NCI-H2171 treated with DMSO at 0.1 percent for 48 hours (cell line): ENCODE measurements at places on chromosomes 11 and 22.

DNA sequence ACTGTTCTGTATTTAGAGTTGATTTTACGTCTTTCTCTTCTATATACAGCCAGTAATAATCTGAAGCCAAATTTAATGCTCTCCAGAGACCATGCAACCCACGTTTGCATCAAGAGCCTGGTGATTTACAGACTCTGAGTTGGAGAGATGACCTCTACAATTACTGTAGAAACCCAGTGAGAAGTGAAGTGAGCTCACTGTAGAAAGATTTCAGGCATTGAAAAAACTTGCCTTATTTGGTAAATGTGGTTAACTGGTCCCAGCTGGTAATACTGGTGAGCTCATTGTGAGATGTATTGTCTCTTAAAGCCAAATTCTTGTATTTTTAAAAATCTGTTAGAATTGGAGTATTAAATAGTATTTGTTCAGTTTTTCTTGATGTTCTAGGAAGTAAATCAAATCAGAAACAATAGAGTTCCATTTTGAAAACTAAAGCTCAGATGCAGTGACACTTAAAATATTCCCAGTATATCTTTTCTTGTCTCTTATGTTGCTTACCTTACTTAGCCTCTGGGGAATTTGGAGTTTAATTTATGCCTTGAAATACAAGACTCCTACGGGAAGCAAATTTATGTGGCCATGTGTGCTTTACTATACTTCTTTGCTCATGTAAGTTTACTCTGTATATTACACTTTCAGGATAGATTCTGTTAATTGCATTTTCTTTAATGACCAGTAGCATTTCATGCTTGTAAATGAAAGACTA, 189.9 kb downstream of the ARHGAP42 start:
- DNase-seq: peak; percentile 23

GRCh38 chr22:17431179-17431578, 61.9 kb downstream of the CECR2 start:
- DNase-seq: no peak

DNA sequence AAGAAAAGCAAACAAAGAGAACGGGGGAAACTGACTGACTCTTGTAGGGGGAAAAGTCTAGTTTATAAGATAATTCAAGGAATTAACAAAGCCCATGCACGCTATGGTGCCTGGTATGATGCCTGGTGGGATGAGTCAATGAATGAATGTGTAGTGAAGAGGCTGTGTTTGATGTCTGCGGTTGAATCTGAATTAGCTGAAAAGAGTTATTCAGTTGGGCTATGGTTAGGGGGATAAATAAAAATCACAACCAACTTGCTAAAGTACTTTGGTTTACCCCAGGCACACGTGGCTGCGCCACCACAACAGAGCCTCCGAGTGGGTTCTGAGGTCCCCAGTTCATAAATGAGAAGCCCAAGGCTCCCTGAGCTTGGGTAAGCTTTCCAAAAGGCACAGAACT, 369.3 kb upstream of the SYN3 start:
- no peak for DNase-seq

GRCh38 chr11:106077609-106078455, at the start of gene AASDHPPT:
Gene AASDHPPT, plus strand, starts transcription at chr11:106077662. Its CDS starts 49 bp downstream, at chr11:106077711.
- peak; percentile 54 for DNase-seq

DNA sequence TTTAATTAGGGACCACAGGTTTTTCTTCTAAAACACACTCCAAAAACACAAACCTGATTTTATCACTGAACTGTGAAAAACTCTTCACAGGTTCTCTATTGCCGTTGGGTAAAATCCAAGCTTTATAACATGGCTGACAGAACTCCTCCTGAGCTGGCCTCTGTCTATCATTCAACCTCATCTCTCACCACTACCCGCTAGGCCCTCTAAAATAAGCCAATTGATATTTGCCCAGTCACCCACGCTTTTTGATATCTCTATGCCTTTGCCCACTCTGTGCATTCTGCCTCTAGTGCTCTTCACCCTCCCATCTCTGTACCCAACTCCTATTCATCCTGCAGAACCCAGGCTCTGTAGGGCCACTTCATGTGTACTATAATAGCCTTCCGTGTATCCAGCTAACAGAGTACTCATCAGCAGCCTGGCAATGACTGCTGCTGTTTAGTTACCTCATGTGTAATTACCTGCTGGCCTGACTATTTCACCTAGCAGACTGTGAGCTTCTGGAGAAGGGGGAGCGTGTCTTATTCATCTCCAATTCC, 1.1 kb upstream of the CNGA4 start:
- no peak for DNase-seq

GRCh38 chr11:15640318-15640717, 525.6 kb downstream of the INSC start:
- no peak for DNase-seq

GRCh38 chr22:31337178-31337577, 9.0 kb downstream of the PATZ1 start:
- no peak for DNase-seq

GRCh38 chr11:75279273-75279672, 38.7 kb downstream of the TPBGL start:
- no peak for DNase-seq

DNA sequence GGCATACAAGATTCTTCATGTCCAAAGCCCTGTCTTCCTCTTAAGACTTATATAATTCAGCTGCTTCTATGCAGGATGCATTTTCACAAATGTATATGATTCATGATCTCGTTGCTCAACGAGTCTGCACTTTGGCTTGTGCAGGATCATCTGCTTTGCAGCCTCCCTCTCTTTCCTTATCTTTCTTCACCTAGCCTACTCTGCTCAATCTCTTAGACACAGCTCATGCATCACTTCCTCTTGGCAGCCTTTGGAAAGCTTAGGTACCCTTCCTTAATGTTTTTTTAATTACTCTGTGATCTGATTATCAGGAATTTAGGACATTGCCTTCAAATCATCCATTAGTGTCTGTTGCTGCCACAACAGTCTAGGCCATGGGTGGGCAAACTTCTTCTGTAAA, 673.8 kb downstream of the NELL1 start:
- no peak for DNase-seq

DNA sequence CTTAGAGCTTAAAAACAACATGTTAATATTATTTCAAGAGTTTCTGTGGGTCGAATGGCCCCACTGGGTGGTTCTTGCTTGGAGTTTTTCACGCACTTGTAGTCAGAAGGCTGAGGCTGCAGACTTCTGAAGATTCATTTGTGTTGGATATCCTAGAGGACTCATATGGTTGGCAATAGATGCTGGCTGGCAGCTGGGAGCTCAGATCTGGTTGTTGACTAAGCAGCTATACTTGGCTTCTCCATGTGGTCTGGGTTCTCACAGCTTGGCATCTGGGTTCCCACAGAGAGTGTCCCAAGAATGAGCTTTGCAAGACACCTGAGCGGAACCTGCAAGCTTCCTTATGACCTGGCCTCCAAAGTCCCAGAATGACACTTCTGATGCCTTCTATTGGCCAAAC, 163.9 kb upstream of the ZC3H12C start:
- DNase-seq: no peak

- no peak for DNase-seq
Observed at GRCh38 chr11:26040339-26040738, 291.6 kb upstream of the ANO3 start.

DNA sequence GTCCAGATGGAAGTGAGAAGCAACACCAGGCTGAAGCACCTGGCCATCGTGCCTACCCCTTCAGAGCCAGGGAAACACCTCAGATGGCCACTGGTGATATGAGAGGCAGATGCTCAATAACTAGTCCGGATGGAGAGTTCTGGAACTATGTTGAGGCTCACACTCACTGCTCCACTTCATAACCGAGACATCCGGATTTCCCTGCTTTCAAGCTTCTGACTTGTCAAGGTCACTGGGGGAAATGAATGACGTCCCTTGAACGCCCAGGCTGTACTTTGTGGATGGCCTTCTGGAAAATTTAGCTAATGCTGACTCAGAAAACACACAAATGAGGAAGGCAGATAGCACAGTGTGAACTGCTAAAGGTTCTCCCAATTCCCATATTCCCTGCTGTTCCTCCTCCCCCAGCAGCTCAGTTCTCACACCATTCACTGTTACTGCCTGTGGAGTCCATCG, at the start of gene LYVE1:
Gene LYVE1, minus strand, starts transcription at position 180 of the 456 bp plus-strand sequence. Its CDS starts 133 bp downstream, at position 47.
- no peak for DNase-seq

- no peak for DNase-seq
Observed at GRCh38 chr22:27903805-27904473, 15.1 kb downstream of the PITPNB start.
